Upper lobe of right lung (tissue), 1 donor: ENCODE measurements at places on chromosomes 11 and 22. TPM values are rescaled to one million over a fixed set of nuclear protein-coding genes. Genes with fewer than 3 reads are reported as not detected.

DNA sequence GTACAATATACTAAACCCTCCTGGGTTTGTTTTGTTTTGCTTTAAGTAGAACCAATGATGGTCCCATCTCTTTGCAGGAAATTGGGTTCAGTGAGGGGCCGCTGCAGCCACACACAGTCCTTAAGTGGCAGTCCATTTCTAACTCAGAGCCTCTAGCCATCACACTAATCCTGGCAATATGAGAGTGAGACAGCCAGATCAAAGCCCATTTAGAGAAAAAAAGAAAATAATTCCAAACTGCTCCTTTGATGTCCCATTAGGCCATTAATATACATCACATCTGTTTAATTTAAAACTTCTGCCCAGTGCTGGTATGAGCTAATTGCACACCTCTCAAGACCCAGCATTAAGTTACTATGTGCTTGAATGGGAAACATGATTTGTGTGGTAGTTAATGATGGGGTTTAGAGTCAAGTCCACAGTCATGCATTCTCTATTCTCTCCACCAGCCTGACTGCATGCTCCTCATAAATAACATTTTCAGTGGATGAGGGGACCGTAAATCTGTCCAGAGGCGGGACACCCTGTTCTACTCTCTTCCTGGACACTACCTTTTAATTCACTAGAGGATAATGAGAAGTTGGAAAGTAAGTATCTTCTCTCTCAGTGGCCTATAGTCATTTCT, 53.8 kb upstream of the BIRC3 start:
- H3K27me3 ChIP-seq = no peaks in the 10 kb centered on the region
- no peak overlapping the region for H3K27ac ChIP-seq
- H3K36me3 ChIP-seq = no peaks in the 10 kb centered on the region
- no peak overlapping the region for H3K4me3 ChIP-seq
- H3K4me1 ChIP-seq = no peaks in the 10 kb centered on the region
- DNase-seq = no peak

DNA sequence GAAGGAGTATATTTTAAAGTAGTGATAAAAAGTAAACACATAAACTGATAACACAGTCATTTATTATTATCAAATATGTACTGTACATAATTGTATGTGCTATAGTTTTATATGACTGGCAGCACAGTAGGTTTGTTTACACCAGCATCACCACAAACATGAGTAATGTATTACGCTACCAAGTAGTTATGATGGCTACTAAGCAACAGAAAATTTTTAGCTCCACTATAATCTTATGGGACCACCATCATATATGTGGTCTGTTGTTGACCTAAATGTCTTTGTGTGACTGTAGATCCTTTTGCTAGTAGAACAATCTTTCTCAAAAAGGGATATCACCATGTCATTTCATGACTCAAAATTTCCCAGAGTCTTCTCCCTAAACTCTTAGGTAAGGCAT, 93.5 kb downstream of the LARGE2 start:
- H3K36me3 ChIP-seq = no peaks in the 10 kb centered on the region
- no peak overlapping the region for H3K4me3 ChIP-seq
- no peak overlapping the region for H3K27ac ChIP-seq
- H3K4me1 ChIP-seq = no peaks in the 10 kb centered on the region

- no peak overlapping the region for H3K27ac ChIP-seq
- no peaks in the 10 kb centered on the region for H3K27me3 ChIP-seq
- H3K4me1 ChIP-seq = no peaks in the 10 kb centered on the region
- DNase-seq = no peak
- no peak overlapping the region for H3K4me3 ChIP-seq
Observed at GRCh38 chr22:44473166-44473565, 24.9 kb downstream of the RTL6 start.

Gene OR8D1
- not detected for total RNA-seq

DNA sequence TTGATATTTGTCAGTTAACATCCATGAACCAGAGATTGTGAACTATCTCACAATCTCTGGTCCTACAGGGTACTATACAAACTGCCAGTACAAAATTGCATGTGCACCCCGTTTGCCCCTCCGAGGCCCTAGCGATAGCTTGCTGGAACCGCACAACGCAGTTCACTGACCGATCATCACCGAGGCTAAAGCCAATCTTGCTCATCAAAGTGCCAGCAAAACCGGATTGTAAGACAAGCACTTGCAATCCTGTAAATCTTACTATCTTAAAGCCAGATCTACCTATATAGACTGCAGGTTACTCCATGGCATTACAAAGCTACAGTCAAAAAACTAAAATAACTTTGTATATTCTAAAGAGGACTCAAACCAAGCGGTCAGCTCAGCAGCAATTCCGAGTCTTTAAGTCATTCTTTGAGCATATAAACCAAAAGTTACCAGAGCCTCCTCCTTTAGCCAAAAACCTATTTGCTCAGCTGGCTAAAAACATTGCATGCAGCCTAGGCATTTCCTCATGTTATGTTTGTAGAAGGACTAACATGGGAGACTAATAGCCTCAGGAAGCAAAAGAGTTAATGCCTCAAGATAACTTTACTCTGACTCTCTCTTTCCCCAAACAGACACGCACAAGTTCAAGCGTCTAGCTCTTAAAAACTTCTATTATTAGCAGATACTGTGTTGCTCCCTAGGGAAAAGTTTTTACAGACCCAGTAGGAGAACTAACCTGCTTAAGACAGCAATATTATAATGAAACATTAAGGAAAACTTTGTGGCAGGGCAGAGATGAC, 30.7 kb upstream of the CPT1A start:
- H3K27ac ChIP-seq = no peak overlapping the region
- DNase-seq = peak; percentile 30
- no peaks in the 10 kb centered on the region for H3K27me3 ChIP-seq
- H3K36me3 ChIP-seq = no peaks in the 10 kb centered on the region
- H3K4me3 ChIP-seq = no peak overlapping the region

DNA sequence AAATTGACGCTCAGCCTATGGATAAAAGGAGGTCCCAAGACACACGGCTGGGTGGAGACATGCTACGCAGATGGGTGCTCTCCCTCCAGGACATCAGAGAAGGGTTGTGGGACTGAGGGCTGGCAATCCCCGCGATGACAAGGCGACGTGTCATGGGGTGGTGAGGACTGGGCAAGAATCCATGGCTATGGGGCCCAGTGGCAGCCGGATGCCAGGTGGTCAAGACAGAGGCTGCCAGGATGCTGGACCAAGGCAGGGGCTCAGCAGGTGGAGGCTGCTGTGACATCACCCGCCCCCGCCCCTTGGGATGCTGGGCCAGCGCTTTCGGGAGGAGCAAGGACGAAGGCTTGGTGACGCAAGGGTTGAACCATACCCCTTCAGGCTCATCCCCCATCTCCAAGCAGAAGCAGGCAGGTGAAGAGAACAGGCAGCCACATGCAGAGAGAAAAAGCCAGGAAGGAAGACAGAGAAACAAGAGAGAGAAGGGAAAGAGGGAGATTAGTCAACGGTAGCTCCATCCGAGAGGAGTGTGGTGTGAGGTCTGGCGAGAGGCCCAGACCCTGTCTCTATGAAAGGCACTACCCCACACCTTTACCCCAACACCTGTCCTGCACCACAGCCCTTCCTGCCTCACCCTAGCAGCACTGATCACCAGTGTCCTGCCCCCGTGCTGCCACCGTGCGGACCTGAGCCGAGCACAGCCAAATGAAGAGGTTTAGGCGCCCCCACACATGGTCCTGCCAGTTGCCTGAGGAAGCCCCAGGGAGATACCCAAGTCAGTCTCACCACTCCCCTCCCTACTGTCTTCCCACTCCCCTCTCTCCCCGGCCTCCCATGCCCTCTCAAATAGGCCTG, 24.1 kb upstream of the RASL10A start:
- H3K4me1 ChIP-seq = no peaks in the 10 kb centered on the region
- no peaks in the 10 kb centered on the region for H3K27me3 ChIP-seq
- no peak overlapping the region for H3K4me3 ChIP-seq
- no peak overlapping the region for H3K27ac ChIP-seq
- peaks cover 92% of the 10 kb centered on the region for H3K36me3 ChIP-seq

- no peaks in the 10 kb centered on the region for H3K36me3 ChIP-seq
- DNase-seq = peak; percentile 92
- no peaks in the 10 kb centered on the region for H3K27me3 ChIP-seq
- H3K27ac ChIP-seq = peak overlapping the region; percentile 91
- no peak overlapping the region for H3K4me3 ChIP-seq
- peaks cover 54% of the 10 kb centered on the region for H3K4me1 ChIP-seq
Observed at GRCh38 chr11:68014157-68014946, 4.2 kb downstream of the ALDH3B1 start.

DNA sequence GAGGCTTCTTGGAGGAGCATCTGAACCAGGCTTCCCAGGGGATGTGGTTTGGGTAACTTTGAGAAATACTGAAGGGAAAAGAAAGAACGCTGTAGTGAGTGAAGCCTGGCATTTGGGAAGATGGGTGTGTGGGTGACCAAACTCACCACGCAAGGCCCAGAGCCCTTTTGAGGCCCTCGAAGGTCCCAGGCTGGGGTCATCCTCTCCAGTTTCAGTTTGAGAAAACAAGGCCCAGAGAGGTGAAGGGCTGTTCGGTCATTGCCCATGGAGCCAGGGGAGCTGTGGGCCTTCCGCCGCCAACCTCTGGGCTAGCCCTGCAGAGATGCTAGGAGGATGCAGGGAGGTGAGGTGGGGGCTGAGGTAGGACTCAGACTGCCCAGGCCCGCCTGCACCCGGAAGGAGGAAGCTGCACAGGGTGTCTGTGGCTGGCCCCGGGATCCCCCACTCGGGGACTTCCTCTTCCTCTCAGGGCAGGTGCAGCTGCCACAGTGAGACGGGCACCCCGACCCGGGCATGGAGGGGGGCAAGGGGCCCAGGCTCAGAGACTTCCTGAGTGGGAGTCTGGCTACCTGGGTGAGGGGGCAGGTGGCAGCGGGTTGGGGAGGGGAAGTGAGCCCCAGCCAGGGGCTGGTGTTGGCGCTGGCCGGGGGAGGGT, at the start of gene CCDC88B:
CCDC88B (plus strand) TSS at position 451 of the 655 bp plus-strand sequence; CDS start at position 514, 63 bp downstream.
- H3K4me1 ChIP-seq = peaks cover 14% of the 10 kb centered on the region
- H3K36me3 ChIP-seq = no peaks in the 10 kb centered on the region
- H3K27me3 ChIP-seq = no peaks in the 10 kb centered on the region
- H3K27ac ChIP-seq = peak within 1 kb of the TSS; percentile 58
- peak within 1 kb of the TSS; percentile 39 for H3K4me3 ChIP-seq
- peak; percentile 86 for DNase-seq

GRCh38 chr22:44600207-44600785, 101.7 kb upstream of the PRR5 start:
- DNase-seq = no peak
- H3K36me3 ChIP-seq = no peaks in the 10 kb centered on the region
- peaks cover 9% of the 10 kb centered on the region for H3K4me1 ChIP-seq
- peaks cover 12% of the 10 kb centered on the region for H3K27me3 ChIP-seq
- no peak overlapping the region for H3K4me3 ChIP-seq
- H3K27ac ChIP-seq = no peak overlapping the region
